Psoas muscle (tissue), 8 donors: ENCODE measurements at places on chromosomes 11 and 22.

GRCh38 chr11:132237781-132238180 lies 867.4 kb downstream of the NTM start:
- no peak for DNase-seq

DNA sequence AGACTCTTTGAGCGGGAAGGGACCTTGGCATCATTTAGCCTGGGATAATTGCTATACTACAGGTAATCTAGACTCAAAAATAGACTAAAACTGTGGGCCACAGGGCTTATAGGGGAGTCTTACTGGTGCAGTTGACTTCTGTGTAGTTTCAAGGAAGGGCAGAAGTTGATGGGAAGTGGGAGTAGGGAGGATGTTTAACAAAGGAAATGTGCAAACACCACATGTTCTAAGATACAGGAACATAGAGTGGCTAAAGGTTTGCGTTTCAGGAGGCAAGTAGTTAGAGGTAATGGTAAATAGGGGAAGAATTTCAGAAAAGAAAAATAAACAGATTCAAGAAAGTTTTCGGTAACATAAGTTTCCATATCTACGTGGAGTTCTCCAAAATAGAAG lies 14.4 kb upstream of the SORL1 start:
- DNase-seq = no peak

GRCh38 chr22:41242396-41243117 lies 1.8 kb upstream of the CHADL start:
- DNase-seq = no peak

DNA sequence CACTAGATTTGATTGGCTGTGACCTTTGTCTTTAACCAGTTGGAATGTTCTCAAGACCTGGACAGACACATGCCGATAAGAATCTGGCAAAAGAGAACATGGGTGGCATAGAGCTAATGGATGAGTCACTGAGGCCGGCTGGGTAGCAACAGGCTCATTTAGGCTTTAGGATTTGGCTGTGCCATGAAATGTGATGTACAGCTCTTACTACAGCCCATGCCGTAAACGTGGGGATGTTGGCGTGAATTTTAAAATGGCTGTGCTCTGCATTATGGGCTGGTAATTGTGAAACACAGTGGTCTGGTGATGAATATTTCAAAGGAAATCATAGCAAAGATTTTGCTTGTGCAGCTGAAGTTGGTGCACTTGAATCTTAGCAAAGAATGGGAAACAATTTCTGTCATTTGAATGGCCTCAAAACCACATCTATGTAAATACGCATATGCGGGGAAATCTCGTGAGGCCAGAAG lies 332.4 kb downstream of the TBC1D22A start:
- DNase-seq = no peak

- DNase-seq = no peak
Measured at GRCh38 chr22:35580351-35581022, 36.6 kb downstream of the MB start.

- no peak for DNase-seq
Measured at GRCh38 chr11:126547161-126547560, 191.7 kb downstream of the ST3GAL4 start.

DNA sequence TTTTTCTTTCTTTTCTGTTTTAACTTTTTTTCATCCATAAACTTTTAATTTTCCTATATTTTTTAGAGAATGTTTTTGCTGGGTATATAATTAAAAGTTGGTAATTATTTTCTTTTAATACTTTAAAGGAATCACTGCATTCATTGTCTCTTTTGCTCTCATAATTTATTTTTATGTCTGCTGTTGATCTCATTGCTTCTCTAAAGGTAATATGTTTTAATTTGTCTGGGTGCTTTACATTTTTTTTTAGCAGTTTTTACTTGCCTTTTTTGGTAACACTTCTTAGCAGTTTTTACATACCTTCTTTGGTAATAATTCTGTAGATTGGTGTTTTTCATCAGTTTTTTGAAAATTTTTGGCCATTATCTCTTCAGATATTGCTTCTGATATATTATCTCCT lies 89.4 kb upstream of the BMAL1 start:
- no peak for DNase-seq

DNA sequence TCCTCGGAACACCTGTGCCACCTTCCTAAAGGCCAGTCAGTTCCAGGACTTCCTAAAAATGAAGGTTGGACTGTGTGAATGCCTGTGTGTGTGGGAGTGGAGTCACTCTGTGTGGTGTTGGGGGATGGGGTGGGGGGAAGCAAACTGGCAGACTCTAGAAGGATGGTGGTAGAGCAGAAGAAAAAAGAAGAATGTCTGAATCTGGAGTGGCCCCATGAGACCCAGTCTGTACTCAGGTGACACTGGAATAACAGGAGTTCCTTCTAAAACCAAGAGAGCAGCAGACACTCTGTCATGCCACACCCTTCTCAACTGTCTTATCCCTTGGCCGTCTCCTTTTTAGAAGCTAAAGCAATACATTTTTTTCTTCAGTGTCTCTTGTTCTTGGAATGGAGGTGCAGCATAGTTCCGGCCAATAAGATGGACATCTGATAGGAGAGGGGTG lies 82.9 kb downstream of the MAML2 start:
- no peak for DNase-seq

DNA sequence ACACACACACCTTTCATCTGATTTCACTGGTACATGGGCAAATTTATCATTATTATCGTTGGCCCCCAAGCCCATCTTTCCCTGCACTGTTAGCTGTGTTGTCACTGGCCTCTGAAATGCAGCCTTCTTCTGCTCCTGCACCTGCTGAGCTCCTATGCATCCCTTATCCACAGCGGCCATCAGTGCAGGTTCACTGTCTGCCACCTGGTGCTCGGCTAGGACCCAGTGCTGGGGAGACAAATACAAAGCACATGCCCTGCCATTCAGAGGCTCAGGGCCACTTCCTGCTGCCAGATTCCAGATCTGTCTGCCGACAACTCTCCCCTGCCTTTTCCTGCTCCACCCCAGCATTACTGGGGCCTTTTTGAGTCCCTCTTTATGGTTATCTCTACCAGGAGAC lies 1205.4 kb downstream of the TBC1D22A start:
- DNase-seq = no peak

GRCh38 chr11:80182901-80183300 lies 742.1 kb upstream of the TENM4 start:
- no peak for DNase-seq

DNA sequence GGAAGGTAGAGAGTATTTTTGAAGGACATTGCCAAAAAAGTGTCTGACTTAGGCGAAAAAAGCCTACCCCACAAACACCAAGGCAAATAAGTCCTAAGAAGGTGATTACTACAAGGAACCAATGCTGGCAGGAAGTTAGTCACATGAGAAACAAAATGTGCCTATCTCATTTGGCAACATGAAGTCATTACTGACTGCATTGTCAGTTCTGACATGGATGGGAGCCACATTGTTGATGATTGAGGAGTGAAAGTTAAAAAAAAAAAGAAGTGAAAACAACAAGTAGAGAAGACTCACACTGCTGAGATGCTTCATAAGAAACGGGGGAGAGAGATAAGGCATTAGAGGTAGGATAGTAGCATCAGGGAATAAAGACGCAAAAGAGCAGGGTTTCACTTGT lies 141.5 kb upstream of the FAT3 start:
- no peak for DNase-seq
